ENCODE measurements at places on chromosomes 5 and 9.

- no peak for DNase-seq
These were observed 214.4 kb downstream of the ARL15 start for GRCh38 chr5:54095969-54096368.

DNA sequence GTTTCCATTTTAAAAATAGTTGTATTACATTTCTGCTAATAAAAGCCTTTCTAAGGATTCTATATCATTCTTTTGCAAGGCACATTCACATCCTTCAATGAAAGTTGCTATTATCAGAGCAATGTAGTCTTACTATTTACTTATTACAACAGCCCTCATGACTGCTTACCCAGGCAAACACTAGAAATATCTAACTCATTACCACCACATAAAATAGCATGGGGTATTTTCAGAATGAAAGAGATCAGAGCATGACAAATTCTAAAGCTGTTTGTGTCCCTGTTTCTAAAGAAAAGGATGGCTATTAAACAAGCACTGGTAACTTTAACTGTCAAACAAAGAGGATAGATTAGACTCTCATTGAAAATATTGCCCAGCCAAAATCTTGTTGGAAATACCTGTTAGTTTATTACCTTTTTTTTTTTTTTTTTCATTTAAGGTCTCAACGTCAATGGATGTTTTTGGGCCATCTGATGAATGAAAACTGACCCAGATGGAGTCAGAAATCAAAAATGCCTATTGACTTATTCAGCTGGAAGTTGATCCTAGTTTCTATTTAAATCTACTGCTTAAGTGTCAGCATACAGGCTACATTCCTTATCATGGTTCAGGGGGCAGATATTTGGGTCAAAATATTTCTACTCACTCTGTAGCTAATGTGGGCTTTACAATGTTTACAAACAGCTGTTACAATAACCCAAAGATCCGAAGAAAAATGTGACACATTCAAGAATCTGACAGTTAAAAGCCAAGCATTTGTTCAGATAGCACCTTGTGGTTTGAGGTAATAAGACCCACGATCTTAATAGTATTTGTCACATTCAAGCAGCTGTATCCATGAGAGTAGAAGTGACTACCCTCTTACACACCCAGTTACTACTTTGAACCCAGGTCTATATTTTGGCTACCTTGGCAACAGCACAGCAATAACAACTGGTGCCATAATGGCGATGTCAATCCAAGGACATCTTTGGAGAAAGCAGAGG lies 554.8 kb upstream of the MEF2C start:
- DNase-seq = no peak

DNA sequence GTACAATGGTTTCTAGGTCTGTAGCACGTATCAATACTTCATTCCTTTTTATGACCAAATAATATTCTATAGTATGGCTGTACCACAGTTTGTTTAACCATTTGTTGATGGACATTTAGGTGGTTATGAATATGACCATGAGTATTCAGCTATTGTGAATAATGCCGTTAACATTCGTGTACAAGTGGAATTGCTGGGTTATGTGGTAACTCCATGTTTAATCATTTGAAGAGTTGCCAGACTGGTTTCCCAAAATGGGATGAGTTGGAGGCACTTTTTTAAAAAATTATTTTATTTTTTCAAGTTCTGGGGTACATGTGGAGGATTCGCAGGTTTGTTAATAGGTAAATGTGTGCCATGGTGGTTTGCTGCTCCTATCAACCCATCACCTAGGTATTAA lies 4.6 kb downstream of the SNX2 start:
- DNase-seq = no peak

DNA sequence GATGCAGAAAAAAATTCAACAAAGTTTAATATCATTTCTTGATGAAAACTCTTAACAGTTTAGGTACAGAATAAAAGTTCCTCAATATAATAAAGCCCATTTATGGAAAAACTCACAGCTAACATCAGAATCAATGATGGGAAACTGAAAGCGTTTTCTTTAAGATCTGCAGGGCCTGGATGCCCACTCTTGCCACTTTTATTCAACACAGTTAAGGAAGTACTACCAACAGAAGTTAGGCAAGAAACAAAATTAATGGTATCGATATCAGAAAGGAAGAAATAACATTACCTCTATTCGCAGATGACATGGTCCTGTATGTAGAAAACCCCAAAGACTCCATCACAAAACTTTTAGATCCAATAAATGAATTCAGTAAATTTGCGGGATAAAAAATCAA lies 542.4 kb upstream of the RGMB start:
- no peak for DNase-seq

DNA sequence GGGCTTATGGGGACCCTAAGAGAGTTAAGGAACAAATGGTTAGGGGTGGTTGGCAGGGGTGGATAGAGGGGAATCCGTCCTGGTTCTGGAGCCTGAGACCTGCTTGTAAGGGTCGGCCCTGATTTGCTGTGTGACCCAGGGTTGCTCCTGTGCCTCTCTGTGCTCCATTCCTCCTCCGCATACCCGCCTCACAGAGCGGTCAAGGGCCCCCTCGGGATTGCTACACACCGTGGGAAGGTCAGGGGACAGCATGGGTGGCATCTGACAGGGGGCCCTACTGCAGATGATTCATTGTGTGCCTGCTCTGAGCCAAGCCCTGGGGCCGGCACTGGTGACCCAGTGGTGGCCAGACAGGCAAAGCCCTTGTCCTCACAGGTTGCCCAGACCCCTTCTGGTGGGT lies 162.3 kb downstream of the GAPVD1 start:
- no peak for DNase-seq

DNA sequence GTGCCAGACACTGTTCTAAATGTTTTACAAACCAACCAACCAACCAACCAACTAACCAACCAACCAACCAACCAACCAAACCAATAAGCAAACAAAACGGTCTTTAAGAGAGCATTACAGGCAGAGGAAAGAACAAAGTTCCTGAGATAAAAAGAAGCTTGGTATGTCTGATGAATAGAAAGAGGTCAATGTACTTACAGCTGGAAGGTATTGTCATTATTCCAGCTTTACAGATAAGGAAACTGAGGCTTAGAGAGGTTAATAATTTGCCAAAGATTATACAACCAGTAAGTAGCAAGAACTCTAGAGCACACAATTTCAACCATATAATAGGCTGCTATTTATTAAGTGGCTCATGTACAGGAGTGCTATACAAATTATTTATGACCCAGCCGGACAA lies 29.6 kb downstream of the C9orf57 start:
- DNase-seq = no peak

GRCh38 chr5:146336197-146336596 lies 2.4 kb upstream of the POU4F3 start:
- DNase-seq = no peak

DNA sequence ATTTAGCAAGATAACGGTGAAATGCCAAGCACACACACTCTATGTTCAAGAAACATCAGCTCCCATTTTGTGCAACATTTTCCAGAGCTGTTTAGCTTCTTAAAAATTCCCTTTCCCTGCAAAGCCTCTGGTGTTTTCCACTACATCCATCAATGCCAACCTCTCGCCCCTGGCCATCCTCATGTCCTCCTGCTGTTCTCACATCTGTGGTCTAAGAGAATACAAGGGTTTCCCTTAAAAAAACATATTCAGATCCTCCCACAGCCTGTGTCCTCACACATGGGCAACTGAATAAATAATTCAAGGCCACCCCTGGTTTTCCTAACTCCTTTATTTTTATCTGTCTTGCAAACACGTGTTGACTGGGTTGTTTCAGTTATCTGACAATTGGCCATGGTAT lies 70.3 kb downstream of the PAPPA start:
- no peak for DNase-seq

- DNase-seq = no peak
These were observed 75.1 kb upstream of the PANK3 start for GRCh38 chr5:168654211-168654721.

- no peak for DNase-seq
These were observed 102.9 kb upstream of the APC start for GRCh38 chr5:112634796-112635195.

DNA sequence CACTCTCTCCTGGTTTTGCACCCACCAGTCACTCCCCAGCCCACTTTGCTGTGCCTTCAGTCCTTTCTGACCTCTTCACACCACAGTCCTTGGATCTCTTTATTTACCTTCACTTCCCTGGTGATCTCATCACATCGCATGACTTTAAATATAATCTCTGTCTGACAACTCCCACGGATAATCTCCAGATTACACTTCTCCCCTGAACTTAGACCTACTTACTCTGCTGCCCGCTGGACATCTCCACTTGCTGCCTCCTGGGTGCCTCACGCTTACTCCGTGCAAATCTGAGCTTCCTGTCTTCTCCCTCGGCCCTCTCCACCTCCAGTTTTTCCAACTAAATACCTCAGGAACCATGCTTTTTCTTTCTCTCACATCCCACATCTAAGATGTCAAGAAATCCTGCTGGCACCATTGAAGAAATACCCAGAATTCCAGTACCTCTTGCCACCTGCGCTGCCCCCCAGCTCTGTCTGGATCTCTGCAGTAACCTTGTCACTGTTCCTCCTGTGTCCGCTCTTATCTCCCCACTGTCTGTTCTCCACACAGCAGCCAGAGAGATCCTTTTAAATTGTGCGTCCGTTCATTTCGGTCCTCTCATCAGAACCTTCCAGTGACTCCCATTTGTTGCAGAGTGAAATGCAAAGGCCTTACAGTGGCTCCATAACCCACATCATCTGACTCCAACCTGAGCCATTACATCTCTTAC lies 9.3 kb downstream of the SFXN1 start:
- no peak for DNase-seq

- DNase-seq = no peak
These were observed 149.1 kb downstream of the TLE1 start for GRCh38 chr9:81540142-81540710.

DNA sequence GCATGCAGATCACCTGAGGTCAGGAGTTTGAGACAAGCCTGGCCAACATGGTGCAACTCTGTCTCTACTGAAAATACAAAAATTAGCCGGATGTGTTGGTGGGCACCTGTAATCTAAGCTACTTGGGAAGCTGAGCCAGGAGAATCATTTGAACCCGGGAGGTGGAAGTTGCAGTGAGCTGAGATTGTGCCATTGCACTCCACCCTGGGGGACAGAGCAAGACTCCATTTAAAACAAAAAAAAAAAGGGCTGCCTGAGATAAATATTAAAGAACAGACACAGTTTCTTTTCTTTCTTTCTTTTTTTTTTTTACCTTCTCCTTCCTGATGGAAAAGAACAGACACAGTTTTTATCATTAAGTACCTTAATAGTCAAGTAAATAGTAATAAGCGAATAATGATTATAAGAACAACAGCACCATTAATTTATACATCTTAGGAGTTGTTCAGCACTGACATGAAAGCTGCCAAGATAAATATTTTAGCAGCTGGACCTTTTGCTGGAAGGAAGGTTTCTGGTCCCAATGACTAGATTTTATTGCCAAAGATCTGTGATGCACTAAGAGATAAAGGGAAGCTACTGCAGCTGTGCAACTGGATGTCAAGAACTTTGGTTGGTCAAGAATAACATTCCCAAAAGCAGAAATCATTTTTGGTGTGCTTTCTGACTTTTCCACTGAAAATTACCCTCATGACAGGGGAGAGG lies 7.0 kb downstream of the CENPP start:
- no peak for DNase-seq

GRCh38 chr9:124743686-124744348 lies 27.3 kb downstream of the NR6A1 start:
- DNase-seq = no peak

DNA sequence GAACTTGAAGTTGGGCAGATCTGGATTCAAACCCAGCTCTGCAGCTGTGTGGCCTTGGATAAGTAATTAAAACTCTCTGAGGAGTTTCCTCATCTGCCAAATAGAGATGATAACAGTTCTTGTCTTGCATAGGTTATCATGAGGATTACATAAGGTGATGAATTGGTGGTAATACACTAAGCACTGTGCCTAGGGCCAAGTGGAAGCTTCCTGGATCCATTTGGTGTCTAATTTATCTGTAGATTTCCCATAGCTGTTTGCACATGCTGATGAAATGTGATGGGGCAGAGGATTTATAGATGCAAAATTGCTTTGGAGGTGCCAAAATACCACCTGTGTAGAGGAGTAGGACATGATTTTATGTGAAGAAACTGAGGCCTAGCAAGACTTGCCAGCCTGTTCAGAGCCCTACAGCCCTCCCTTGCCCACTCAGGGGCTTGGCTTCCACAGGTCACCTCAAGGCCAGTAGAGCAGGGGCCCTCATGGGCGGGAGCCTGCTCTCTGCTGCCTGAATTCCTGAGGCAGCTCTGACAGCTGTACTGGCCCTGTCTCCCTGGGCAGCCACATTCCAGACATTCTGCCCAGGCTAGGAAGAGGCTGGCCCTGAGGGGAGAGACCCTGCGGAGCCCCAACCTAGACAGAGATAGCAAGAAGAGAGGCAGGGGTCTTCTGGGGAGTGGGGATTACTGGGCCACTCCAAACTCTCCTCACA lies 5.9 kb upstream of the FAT2 start:
- DNase-seq = no peak

DNA sequence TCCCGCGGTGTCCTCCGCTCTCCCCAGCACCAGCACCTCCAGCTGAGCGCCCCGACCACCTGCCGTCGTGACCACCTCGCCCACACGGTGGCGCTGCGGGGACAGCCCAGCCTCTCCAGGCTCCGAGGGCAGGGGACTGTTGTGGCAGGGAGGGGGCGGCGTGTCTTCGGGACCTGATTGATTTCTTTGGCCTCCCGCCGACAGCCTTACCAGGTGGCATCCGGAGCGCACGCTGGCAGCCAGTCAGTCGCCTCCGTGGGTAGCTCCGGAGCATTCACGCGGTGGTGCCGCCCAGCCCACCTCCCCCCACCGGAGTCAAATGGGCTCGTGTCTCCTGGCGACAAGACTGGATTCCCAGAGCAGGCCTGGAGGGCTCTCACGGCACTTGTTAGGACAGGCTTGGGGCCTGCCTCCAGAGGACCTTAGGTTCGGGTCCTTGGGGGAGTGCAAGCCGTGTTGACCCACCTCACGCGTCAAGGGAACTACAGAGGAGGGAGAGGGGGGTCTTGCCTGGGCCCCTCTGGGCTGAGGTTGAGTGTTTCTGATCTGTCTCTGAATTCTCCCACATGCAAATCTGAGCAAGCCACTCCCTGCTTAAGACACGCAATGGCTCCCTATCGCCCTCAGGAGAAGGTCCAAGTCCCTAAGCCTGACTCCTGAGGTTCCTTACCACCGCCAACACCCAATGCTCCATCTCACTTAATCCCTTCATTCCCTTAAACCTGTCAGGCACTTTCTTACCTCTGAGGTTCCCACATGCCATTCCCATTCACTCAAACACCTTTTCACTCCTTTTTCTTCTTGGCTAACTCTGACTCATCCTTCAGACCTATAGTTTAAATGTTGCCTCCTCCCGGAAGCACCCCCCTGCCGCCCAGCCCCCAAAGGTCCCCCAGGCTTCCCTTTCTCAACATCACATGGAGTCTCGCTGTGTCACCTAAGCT lies 51.2 kb upstream of the GGTA1 start:
- DNase-seq = peak; percentile 73

GRCh38 chr5:128965638-128966302 lies 482 bp downstream of the SLC27A6 start:
- no peak for DNase-seq

- no peak for DNase-seq
These were observed 417.2 kb downstream of the ELAVL2 start for GRCh38 chr9:23408874-23409273.

GRCh38 chr5:99636663-99637062 lies 707.9 kb upstream of the CHD1 start:
- no peak for DNase-seq

GRCh38 chr9:83981126-83981871 lies 694 bp downstream of the RMI1 start:
- peak; percentile 28 for DNase-seq

GRCh38 chr5:132058646-132059042 lies 1.8 kb upstream of the IL3 start:
- no peak for DNase-seq
